ENCODE measurements at places on chromosomes 11 and 22. TPM values are rescaled to one million over a fixed set of nuclear protein-coding genes. Genes with fewer than 3 reads are reported as not detected.
A peak's percentile ranks its signal among the peaks of the same experiment; 100 is the strongest.

The ISX gene
- not detected for total RNA-seq

The LGR4 gene
- 13.5 TPM for total RNA-seq

GRCh38 chr11:2927121-2927800 is 2.0 kb downstream of the PHLDA2 start:
- H3K36me3 ChIP-seq, result no peaks in the 10 kb centered on the region
- DNase-seq, result no peak
- peaks cover 4% of the 10 kb centered on the region for H3K4me1 ChIP-seq
- H3K27ac ChIP-seq, result no peak overlapping the region
- peaks cover 42% of the 10 kb centered on the region for H3K27me3 ChIP-seq
- H3K4me3 ChIP-seq, result no peak overlapping the region

DNA sequence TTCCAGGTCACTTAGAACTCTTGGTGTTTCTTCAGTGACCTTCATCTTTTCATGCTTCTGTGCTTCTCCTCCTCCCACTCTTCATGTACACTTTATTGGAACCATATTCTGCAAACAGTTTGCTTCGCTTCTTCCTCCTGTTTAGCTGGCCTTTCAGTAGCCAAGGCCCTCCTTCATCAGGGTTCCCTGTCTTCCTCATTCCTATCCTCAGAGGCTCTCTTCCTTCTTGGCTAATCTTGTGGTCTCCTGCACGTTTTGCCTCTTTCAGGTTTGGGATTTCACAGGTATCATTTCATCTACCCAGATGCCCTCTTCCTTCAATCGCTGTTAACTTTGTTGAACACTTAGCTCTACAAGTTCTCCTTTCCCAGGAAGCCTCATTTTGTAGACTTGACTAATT is 66.8 kb downstream of the DEPDC5 start:
- no peak overlapping the region for H3K27ac ChIP-seq
- H3K27me3 ChIP-seq, result no peaks in the 10 kb centered on the region
- peaks cover 75% of the 10 kb centered on the region for H3K36me3 ChIP-seq
- no peaks in the 10 kb centered on the region for H3K4me1 ChIP-seq
- no peak overlapping the region for H3K4me3 ChIP-seq

- no peak for DNase-seq
- no peak overlapping the region for H3K4me3 ChIP-seq
- no peaks in the 10 kb centered on the region for H3K36me3 ChIP-seq
- no peak overlapping the region for H3K27ac ChIP-seq
- no peaks in the 10 kb centered on the region for H3K4me1 ChIP-seq
Observed at GRCh38 chr11:126444072-126444471, 88.6 kb downstream of the ST3GAL4 start.

GRCh38 chr11:102794382-102794781 is 3.6 kb downstream of the MMP1 start:
- no peaks in the 10 kb centered on the region for H3K4me1 ChIP-seq
- no peak overlapping the region for H3K4me3 ChIP-seq
- H3K27me3 ChIP-seq, result no peaks in the 10 kb centered on the region
- H3K27ac ChIP-seq, result no peak overlapping the region

DNA sequence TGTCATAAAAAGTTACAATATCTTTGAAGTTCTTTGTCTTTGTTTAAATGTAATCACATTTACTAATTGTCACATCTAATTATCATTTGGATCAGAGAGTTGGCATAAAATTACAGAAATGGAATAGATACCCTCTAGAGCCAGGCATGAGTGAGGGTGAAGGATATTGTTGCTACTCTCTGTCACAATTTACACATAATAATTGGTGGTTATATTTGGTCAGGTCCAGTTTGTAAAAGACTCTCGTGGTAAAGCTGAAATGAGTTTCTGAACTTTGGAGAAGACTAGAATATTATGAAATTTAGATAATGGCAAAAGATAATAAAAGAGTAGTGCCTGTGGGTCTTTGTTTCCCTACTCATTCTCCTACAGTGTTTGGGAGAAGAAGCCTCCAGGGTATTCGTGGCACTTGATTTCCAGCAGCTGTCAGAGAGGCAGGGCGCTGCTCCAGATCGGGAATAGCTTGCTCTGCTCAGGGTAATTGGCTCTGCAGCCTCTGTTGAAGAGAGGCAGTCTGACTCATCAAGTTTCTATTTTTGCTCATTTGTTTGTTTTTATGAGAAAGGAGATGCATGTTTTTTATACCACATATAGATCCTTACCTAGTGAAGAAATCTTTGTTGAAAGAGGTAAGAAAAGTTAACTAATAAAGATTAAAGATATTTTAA is 349.9 kb downstream of the CNTN5 start:
- H3K4me1 ChIP-seq, result peaks cover 33% of the 10 kb centered on the region
- DNase-seq, result peak; percentile 66
- no peak overlapping the region for H3K4me3 ChIP-seq

Data from gastrocnemius medialis (tissue), 4 donors.